ENCODE measurements at places on chromosomes 4 and X.

DNA sequence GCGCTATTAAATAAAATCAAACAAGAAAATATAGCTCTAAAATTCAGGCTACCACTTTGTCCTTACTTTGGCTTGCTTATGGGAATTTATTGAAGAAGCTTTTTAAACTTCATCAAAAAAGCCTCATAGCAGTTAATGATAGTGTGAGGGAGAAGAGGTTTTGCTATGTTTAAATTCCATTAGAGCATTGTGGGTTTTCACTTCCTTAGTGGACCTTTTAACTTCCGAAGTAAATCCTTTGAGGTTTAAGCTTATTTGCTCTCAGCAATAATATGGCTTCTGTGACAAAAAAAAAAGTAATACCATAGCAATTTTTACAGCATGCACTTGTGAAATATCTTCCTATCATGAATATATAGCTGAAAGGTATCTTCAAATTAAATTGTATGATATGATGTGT lies 120.2 kb upstream of the NDST4 start:
- DNase-seq, result no peak

GRCh38 chr4:48296365-48296764 lies 26.7 kb upstream of the TEC start:
- DNase-seq, result no peak

DNA sequence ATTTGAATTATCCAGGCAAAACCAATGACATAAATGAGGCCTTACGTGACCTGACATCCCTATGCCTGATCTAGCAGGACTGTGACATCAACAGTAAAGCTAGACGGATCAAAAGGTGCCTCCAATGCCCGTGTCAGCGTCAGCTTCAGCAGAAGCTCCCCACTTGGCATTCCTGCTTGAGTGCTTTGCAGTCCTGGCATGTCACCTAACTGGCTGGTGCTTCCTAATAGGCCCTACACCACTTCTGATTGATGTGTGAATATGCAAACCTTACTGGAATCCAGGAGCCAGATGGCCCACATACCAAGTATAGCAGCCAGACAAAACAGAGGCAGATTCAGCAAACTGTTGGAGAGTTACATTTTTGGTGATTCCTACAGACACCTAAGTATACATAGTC lies 224.2 kb downstream of the DMD start:
- no peak for DNase-seq

DNA sequence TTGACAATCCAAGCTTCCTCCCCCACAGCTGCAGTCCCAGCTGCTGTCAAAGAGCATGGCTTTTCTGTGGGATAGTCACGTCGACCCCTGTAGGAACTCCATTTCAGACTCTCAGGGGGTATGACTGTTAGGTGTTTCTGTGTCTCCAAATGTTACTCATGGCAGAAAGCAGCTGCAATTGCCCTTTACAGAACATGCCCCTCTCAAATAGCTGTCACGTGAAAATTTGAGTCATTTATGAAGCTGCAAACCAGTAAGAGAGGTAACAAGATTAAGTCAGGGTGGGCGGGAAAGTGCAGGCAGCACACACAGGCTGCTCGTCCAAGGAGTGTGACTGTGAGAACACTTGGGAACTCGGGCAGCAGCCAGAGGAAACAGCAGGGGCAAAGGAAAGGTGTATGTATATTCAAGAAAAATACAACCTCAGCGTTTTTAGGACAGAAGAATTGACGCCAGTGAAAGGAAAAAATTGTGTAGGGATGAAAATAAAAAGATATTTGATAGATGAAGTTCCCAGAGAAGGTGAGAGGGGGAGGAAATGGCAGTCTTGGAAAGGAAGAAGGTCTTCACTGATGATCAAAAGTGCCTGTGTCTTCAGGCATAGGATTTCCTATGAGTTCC lies 66.5 kb upstream of the TMEM184C start:
- no peak for DNase-seq

DNA sequence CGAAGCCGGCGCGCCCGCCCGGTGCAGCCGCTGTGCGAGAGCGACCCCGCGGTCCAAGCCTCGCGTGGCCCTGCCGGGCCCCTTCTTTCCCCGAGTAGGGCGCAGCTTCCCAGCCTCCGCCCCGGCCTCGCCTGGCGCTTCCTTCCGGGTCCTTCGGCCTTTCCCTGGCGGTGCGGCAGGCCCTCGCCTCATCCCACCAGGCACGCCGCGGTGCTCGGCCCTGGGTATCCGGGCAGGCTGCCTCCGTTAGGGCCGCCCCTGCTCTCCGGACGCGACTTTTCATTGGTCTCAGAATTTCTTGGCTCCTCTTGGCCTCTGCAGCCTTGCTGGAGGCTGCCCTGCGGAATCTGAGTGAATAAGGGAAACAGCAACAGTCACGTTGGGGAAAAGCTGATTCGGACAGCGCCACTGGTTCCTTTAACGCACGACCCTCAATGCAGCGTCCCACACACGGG lies 429 bp downstream of the UVSSA start:
- DNase-seq, result peak; percentile 76

GRCh38 chrX:74420196-74421035 lies 877 bp upstream of the SLC16A2 start:
- no peak for DNase-seq

DNA sequence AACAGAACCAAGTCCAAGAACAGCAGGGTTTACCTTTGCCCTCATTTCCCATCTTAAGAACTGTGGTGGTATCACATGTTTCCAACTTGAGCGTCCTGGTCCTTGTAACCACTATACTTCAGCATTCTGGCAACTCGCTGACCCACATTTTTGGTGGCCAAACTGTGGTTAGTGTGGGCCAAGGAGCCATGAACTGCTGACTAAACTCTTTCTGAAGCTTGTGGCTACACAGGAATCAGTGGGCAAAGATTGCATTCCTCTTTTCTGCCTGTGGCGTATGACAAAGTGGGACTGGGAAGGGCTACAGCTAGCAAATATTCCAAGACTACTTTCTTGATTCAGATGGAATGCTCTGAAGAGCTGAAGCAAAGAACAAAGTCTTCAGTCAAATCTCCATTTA lies 106.3 kb upstream of the MID1 start:
- DNase-seq, result peak; percentile 43

DNA sequence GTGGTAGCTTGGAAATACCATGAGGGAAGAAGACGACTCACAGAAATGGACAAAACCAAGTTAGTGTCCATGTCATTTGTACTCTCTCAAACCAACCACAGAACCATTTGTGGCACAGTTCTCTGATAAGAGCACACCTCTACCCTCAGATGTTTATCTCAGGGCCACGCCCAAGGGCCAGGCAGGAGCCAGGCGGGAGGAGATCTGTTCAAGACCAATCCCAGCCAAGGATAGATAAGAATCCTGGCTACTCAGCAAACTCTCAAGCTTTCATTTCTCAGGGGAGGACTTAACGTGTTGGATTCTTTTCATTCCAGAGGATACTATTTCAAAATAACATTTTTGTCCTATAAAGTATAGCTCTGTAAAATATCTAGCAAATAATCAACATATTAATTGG lies 95.0 kb downstream of the NYX start:
- no peak for DNase-seq

Data from inflammatory macrophage (primary cell).